ENCODE measurements at places on chromosomes 2 and 18. TPM values are rescaled to one million over a fixed set of nuclear protein-coding genes. Genes with fewer than 3 reads are reported as not detected.

MC5R gene
- 2.9 TPM for total RNA-seq

DNA sequence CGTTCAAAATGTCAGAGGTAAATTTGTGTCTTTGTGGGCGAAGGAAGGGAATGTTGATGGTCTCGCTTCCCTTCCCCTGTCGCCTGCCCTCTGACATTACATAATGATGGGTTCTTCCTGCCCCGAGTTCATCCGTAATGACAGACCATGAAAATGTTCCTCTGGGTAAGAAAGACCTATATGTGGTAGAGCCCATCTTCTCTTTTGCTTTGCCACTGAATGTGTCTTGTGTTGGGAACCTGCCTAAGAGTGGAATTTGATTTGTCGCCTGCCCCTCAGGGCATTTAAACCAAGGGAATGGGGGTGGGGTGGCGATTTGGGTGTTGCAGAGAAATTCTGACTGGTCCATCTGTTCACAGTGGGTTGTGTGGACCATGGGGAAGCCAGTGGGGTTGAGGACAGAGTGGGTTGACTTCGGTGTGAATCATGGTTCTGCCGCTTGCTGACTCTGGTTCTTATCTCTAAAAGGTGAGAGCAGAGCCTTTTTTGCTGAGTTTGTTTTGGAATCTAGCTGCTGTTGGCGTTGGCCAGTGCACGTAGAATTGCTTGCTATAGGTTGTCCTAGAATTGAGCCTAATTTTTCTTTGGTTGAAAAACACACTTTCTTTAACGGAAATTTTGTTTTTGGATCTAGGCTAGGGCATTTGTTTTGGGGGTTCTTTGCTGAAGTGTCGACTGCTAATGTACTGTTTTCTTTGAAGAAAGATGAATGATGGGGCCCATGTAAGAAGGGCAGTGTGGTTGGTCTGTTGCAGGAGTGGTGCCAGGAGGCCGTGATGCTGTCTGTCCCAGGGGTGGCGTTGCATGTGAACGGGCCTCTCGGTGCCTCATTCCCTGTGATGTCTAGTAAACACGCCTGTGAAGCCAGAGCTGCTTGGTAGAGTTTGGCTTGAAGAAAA is 1.3 kb downstream of the INPP4A start:
- H3K36me3 ChIP-seq, result no peaks in the 10 kb centered on the region
- peaks cover 8% of the 10 kb centered on the region for H3K4me1 ChIP-seq
- DNase-seq, result no peak
- peak overlapping the region; percentile 49 for H3K4me3 ChIP-seq

DNA sequence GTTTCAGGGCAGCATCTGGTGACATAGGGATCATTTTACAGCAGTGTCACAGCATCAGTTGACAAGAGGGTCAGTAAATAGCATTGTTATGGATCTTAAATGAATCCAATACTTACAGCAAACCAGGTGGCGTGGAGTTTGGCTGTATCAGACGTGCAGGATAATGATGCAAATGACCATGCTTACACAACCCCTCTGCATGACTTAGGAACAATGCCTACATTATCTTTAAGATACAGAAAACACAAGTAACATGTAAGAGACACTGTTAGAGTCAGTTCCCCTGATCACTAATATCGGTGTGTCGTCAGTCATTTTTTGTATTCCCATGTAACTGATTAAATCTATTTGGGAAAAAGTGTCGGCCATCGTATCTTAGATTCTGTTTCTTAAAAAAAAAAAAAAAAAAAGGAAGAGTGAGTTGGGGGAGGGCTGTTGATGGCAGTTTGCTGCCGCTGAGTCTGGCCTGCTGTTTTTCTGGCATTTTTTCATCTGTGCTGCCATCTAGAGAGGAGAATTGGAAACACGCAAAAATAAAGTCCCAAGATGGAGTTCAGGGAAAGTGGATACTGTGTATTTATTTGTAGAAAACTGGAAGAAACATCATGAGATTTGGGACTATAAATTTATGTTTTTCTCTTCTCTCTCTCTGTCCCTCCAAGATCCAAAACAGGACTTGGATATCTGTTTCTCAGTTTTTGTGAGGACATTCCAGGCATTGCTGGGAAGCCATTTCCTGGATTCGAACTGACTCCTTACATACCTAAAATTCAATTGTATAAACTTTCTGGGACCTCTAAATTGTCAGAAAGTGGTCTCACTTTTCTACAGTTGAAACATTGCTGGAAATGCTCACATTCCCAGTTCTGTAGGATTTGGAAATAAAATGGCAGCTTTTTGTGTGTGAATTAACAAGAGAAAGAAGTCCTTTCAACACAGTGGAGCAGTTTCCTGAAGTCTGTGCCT is 60.3 kb upstream of the AGPS start:
- H3K4me3 ChIP-seq, result no peak overlapping the region
- H3K36me3 ChIP-seq, result peaks cover 3% of the 10 kb centered on the region
- H3K4me1 ChIP-seq, result no peaks in the 10 kb centered on the region
- no peak overlapping the region for H3K27ac ChIP-seq

DNA sequence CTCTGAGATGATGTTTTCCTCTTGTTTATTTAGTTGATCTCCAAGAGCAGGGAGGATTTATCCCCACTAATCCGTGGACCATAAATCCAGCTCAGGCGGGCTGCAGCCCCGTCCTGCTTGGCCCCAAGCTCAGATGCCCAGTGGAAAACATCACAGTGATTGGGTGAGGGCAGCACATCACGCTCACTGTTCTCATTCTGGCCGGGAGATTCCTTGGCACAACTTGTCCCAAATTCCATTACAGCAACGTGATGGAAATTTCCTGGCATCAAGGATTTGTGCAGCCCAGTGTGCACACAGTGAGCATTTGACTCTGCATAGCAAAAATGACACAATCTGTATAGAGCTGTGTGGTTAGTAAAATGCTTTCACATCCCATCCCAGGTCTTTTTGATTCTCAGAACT is 96.8 kb downstream of the VAPA start:
- H3K27me3 ChIP-seq, result no peaks in the 10 kb centered on the region
- peak overlapping the region; percentile 93 for H3K27ac ChIP-seq
- peak; percentile 96 for DNase-seq
- H3K4me3 ChIP-seq, result no peak overlapping the region
- H3K36me3 ChIP-seq, result no peaks in the 10 kb centered on the region
- peaks cover 53% of the 10 kb centered on the region for H3K4me1 ChIP-seq

DNA sequence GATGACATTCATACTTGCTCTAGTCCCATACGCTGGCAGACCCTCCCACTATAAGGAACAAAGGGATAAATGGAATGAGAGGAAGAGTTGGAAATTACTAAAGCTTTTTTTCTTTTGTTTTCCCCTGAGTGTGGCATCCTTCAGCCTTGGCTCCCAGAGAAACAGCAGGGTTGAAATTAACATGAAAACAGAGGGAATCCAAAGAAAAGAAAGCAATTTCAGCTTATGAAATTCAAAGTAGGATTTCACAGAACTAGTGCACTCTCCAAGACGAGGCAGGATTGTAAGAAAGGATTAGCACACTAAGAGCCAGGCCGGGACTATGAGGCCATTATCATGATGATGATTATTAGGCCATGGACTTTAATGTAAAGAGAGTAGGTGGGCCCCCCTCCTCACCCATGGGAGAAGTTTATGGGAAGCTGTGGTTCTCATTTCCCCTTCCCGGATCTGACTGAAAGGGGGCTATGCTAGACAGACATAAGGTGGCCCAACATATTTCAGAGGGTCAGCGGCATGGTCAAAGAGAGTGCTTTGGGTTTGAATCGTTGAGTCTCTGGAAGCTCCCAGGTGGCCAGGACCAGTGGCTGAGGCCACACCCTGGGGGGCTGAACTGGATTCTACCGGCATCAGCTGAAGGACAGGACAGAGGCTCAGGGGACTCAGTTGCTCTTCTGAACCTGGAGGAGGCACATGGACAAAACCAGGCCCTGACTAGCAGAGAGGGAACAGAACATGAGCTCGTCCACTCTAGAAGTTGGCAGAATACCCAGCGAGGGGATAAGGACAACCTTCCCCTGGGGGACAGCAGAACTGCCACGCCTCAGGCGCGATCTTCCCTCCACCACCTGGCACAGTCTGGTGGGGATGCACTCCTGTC is 100.1 kb upstream of the ARL4C start:
- H3K4me1 ChIP-seq, result no peaks in the 10 kb centered on the region
- H3K27ac ChIP-seq, result no peak overlapping the region
- DNase-seq, result no peak
- H3K27me3 ChIP-seq, result no peaks in the 10 kb centered on the region

DNA sequence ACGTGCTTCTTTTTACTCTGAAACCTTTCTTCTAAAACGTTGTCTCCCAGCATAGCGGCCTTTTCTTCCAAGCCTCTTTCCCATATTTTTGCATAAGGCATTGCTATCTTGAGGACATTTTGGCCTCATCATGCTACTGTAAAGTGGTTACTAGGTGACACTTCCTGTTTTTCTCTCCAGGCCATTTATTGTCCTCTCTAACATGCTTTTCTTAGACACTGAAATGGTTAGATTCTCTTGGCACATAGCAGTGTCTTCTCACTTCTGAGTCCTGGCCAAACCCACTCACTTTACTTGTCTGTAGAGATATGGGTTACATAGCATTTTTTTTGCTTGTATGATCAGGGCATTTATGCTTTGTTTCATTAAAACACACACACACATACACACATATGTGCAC is 50.1 kb upstream of the KCNH7 start:
- H3K27ac ChIP-seq, result no peak overlapping the region
- no peaks in the 10 kb centered on the region for H3K27me3 ChIP-seq
- H3K4me3 ChIP-seq, result no peak overlapping the region
- peak; percentile 24 for DNase-seq
